ENCODE measurements at places on chromosomes 12 and 14.

- no peak for DNase-seq
These were observed 151.0 kb downstream of the SRGAP1 start for GRCh38 chr12:63995512-63995911.

GRCh38 chr12:83389237-83389996 is 702.7 kb downstream of the TMTC2 start:
- no peak for DNase-seq

- no peak for DNase-seq
These were observed 23.6 kb downstream of the KCNMB4 start for GRCh38 chr12:70389678-70390077.

- DNase-seq = no peak
These were observed 416.8 kb downstream of the LRFN5 start for GRCh38 chr14:42023452-42023851.

- no peak for DNase-seq
These were observed 753.6 kb downstream of the SLC16A7 start for GRCh38 chr12:60349232-60349978.

DNA sequence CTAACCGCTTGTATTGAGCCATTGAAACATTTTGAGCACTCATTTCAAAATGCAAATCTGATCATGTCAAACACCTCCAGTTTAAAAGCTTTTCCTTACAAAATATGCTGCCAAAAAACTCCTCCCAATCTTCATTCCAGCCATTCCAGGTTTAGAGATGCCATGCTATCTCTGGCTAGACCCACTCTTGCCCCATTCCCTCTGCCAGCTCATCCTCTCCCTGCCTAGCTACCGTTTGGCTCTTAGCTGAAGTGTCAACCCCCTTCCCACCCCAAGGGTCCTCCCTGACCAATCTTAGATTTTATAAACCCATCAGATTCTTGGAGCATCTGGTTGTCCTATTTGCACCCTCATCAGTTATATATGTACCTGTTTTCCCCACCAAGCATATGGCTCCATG is 75.0 kb downstream of the SCAF11 start:
- DNase-seq = no peak

GRCh38 chr12:124705545-124706138 is 138.2 kb upstream of the NCOR2 start:
- DNase-seq = no peak

All from left lung (tissue), 14 donors.